GM12891 (cell line): ENCODE measurements at places on chromosomes 2 and 18.

GRCh38 chr2:181065458-181065857, 85.1 kb downstream of the UBE2E3 start:
- no peak for DNase-seq

DNA sequence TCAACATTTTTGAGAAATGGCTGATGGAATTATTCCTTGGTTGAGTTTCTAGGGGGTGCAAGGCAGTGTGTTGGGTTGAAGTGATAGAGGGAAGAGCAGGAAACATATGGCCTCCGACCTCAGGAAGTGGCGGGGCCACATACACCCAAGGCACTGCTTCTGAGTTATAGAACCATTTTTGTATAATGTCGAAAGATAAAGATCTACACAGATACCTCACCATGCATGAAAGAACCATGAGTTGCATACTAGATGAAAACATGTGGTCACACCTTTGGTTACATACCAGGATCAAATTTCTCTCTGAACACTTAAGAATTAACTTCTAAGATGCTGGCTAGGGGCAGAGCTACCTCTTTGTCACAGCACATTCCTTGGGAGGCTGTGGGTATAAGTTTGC, 23.2 kb downstream of the LAMA3 start:
- no peak for DNase-seq

DNA sequence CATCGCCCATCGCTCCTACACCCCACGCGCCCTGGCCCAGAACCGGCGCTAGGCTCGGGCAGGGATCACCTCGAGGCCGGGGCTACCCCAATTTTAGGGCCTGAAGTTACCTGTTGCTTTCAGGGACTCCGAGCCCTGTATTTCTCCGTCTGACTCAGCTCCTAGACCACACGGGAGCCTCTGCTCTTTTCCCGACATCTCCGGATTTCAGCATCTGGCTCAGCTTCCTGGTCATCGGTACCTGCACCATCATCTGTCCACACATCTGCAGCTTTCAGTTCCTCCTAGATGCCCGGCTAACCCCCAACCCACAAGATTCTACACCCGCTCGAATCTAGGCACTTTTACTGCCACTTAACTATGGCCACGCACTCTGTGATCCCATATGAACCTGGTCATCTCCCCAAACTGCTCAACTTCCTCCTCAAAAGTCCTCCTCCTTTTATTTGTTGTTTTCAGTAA, 12.1 kb upstream of the HMSD start:
- no peak for DNase-seq

DNA sequence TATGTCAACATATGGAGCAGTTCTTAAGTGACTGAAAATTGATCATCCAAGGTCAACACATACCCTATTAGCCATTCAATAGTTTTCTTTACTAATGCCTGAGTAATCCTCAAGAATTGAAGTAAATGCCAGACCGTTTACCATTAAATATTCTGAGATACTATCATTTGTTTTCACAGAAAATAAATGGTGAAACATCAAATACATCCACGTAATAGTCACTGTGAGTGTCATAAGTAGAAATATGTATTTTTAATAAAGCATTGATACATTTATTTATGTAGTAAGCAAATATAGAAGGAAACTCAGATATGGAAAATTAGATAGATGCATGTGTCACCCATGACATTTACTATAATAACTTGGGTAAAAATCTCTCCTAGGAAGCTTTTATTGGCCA, 927.8 kb upstream of the NRXN1 start:
- DNase-seq: no peak

DNA sequence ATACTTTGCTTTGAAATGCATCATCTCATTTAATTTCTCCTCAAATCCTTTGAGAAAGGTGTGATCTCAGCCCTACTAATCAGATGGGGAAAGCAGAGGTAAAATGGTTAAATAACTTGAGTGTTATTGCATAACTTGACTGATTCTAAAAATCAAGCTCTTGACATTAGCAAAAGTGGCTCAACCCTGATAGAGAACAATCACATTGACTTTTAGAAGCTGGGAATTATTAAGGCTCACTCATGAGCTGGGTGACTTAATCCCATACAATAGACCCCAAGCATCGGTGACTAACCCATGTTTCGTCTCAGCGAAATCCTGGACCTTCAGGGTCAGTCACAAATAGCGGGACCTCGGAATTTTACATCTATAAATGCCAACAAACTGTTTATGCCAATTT, 378.9 kb downstream of the NBAS start:
- DNase-seq: no peak

DNA sequence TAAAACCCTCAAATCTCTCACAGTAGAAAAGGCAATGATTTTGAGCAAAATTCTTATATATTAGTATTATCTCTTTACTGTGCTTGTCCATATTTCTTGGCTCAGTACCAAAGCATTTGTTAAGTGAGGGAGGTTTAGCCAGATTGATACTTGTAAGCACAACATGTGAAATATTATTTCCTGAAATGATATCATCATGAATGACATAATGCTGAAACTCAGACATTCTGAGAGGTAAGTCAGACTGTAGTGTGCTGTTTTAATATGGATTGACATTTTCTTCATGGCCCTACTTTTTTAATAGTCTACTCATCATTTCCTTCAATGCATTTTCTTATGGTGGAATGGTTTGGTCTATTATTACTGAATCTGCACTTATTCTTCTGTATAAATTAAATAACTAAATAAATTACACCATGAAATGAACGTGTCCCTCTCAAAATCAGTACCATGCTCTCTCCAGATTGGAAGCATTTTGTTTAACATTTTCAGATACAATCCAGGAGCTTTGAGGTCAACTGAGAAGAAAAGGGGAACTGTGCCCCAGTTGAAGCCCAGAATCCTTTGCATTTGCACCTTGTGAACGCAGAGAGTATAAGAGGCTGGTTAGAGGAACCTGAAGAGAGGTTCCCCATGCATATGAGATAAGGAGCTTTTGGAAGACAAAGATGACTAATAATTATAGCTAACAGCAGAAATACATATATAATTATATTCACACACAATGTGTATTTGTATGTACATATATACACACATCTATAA, 50.1 kb upstream of the CRACDL start:
- no peak for DNase-seq

DNA sequence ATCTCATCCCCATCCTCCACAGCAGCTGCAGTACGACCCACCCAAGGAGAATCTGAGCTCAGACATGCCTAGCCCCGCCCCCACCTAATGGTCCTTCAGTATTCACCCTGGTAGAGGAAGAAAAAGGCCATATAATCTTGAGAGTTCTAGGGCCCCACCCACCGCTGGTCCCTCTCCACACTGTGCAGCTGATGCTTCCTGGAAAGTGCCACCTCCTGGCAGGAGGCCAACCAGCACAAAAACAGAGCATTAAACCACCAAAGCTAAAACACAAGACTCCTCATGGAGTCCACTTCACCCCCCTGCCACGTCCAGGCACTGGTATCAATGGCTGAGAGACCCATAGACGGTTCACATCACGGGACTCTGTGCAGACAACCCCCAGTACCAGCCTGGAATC, 40.7 kb downstream of the MC4R start:
- DNase-seq: no peak

GRCh38 chr2:218722419-218722818, 11.8 kb downstream of the TTLL4 start:
- no peak for DNase-seq

- no peak for DNase-seq
These were observed 18.5 kb downstream of the PSTPIP2 start for GRCh38 chr18:46053368-46054095.

- no peak for DNase-seq
These were observed 28.7 kb upstream of the RPRD1A start for GRCh38 chr18:36095936-36096519.

DNA sequence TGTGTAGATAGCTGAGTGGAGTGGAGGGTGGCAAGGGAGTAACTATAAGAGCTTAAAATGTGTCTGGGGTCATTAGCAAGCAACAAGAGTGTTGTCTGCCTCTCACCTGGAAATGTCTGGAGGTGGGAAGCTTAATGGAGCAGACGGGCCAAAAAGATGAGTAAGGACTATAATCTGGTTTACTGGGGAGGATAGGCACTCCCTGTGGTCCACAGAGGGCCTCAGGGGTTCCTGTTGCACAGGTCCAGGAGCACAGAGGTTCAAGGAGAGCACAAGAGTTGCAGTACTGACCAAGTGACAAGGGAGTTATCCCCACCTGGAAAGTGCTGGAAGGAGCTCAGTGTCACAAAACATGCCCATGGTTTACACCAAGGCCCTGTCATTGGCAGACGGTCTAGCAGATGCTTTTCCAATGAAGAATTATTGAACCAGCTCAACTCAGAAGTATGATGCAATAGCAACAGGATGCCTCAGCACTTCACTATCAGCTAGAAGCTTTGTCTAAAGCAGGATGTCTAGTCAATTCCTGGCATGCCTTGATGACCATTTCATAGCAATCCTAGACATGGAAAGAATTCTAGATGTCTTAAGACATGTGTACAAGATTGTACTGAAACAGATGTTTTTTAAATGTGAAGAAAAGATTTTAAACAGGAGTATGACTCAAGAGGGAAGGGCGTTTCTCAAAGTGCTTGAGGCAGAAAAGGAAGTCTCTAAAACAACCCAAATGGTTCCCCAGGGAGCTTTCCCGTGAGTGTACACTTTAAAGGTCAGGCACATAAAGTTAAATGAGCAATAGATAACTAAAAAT, 62.9 kb upstream of the SERPINE2 start:
- DNase-seq: no peak

- no peak for DNase-seq
These were observed 1.1 kb downstream of the PID1 start for GRCh38 chr2:229269941-229270340.

DNA sequence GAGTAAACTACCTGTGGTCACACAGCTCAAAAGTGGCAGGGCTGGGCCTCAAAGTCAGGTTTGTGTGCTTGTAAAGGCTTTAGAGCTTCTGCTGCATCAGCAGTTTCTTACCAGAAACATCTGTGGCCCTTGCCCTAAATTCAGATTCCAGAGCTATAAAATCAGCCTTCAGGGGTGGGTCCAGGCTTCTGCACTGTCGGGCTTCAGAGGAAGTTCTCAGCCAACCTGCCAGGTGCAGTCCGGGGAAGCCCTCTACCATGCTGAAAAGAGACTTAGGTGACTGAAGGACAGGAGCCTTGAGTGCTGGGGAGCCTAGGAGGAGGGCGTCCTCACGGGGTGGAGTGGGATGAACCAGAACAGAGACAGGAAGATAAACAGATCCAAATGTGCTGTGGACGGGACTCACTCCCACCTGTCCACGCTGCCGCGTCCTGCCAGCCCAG, 69.9 kb upstream of the HS6ST1 start:
- no peak for DNase-seq

DNA sequence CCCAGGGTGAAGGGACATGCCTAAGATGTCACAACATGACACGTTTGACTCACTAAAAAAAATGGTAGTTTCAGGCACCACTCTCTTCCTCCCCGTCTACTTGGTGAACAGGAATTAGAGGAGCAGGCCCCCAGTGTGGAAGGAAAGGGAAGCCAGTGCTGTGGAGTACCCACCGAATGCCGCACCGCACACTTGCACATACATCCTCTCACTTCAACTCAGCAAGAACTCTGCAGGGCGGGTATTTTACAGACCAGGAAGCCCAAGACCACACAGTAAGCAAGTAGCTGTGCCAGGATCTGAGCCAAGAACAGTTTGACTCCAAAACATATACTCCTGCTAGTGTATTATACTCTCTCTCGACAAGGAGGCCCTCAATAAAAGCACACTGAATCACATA, 69.8 kb downstream of the BCL2 start:
- DNase-seq: no peak

DNA sequence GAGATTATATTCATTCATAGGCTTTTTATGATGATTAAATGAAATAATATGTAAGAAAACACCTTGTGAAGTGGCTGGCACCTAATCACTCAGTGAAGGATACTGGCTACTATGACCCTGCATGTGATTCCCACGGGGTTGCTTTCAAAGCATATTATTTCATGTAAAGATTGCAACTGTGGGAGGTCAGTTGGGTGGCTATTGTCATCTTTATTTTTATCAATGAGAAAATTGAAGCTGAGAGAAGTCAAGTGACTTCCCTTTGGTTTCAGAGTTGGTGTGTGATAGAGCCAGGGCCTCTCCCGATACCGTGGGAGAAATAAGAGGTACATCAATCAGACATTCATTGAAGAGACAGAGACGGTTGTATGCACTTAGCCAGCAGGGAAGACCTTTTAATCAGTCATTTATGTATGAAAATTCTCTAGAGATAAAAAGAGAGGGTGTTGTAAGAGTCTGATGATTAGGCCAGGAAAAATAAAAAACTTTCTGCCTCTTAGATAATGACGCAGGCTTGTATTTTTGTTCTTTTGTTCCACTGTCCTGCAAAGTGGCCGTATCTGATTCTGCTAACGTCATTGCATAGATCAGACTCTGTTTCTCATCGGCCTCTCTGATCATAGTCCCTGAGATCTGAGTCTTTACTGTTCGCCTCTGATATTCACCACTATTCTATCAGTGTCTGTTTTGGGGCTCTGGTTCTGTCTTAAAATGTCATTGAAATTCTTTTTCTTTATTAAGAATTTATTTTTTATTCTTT, 50.5 kb downstream of the QPCT start:
- DNase-seq: no peak

- no peak for DNase-seq
These were observed 299.6 kb downstream of the AGPS start for GRCh38 chr2:177692042-177692782.

- DNase-seq: no peak
These were observed 12.3 kb downstream of the MERTK start for GRCh38 chr2:111910609-111911277.

- DNase-seq: no peak
These were observed 19.7 kb upstream of the ST3GAL5 start for GRCh38 chr2:85908506-85908905.

DNA sequence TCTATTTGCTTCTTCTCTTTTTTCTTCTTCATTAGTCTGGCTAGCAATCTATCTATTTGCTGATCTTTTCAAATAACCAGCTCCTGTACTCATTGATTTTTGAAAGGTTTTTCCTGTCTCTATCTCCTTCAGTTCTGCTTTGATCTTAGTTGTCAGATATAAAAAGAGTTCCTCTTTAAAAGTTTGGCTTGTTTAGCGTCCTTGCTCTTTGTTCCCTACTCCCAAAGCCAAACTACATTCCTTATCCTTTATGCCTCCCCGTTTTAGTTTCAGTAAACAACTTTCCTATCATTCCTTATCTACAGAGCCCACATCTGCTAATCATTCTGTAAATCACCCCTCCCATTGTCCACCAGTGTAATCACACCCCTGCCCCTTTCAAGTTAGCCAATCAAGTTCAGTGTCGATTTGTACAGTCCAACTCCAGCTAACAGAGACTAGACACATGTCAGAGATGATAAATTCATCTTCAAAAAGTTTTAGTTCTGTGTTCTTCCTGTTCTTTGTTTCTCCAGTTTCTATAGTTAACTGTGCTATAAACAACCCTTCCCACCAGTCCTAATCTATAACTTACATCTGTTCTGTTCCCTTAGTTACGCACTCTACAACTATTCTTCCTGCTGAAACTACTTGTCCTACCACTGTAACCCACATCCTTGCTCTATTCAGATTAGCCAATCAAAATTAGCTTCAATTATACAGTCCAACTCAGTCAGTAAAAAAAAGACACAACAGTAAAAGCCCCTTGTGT, 44.4 kb downstream of the TFPI start:
- no peak for DNase-seq

- no peak for DNase-seq
These were observed 154.2 kb downstream of the DCDC2C start for GRCh38 chr2:3857576-3857975.
